Stimulated activated CD4-positive, alpha-beta T cell treated with anti-CD3 and anti-CD28 coated beads, Interleukin-4, amount 100 ng/mL, for 24 hours (primary cell): ENCODE measurements at places on chromosomes 13 and 19.
A peak's percentile ranks its signal among the peaks of the same experiment; 100 is the strongest.

DNA sequence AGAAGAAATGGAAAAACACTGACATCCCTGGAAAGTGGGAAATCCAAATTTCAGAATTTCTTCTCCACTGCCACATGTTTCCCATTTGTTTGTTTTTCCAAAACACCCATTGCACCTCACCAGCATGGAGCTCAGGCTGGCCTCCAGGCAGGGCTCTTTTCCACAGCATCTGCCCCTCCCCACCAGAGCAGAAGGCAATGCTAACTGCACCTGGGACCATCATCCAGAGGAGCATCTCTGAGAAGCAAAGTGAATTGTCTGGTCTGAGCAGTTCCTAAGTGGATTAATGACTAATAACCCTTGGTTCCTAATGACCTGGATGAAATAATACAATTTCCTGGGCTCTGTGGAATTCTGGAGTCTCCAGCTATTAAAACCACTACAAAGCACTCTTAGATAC is 8.8 kb upstream of the CYSLTR2 start:
- DNase-seq: no peak

DNA sequence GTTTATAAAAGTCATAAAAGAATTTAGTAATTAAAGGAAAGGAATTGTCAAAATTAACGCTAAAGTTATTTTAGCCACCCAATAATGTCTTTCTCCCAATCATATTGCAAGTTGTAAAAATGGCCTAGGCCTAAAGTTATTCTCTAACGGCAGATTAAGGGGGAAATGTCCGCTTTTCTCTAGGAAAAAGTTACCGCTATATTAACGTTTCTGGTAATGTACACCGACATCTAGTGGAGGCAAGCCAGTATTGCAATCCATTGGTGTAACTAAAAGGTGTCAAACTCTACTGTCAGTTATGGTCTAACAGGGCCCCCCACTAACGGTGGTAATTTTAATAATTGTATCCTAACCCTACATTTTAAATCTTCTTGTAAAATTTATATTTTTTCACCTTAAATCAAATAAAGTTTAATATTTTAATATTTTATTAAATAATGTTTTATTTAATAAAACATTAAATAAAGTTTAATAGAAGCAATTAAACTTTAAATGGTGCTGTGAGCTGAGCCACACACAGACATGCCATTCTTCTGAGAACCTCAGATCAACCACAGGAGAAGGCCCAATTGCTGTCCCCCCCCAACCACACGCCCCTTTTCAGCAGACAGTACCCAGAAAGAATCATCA is 35.9 kb upstream of the ZSCAN5A start:
- peak; percentile 63 for DNase-seq

DNA sequence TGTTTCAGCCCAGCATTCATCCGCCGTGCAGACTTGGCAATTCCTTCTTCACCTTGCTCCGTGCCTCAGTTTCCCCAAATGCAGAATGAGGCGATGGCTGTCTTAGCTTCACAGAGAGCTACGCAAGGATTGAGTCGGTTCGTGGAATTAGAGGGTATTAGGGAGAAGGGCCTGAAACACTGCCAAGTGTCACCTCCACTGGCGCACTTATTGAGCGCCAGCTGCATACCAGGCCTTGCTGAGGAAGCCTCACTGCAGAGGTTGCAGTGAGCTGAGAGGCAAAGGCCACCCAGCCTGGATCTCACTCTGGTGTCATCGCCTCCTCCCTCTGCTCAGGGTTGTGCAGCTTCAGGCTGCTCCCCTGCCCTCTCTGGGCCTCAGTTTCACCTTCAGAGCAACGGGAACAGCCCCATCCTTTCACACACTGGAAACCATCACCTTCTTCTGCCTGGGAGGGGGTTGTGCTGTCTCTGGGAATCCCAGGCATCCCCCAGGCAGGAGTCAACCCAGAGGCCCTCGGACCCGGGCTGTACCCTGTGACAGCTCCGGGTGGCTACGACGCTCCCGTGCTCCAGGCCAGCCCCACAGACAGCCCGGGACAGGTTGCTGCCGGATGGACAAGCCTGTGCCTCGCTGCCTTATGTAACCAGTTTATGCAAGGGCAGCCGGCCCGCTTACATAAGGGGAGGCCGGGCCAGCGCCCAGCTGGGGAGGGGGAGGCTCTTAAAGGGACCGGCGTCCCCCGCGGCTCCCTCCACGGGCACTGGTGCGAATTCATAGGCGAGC is 31.9 kb downstream of the NFIC start:
- no peak for DNase-seq

- DNase-seq: no peak
Observed at GRCh38 chr13:103839460-103839859, 773.2 kb upstream of the SLC10A2 start.

DNA sequence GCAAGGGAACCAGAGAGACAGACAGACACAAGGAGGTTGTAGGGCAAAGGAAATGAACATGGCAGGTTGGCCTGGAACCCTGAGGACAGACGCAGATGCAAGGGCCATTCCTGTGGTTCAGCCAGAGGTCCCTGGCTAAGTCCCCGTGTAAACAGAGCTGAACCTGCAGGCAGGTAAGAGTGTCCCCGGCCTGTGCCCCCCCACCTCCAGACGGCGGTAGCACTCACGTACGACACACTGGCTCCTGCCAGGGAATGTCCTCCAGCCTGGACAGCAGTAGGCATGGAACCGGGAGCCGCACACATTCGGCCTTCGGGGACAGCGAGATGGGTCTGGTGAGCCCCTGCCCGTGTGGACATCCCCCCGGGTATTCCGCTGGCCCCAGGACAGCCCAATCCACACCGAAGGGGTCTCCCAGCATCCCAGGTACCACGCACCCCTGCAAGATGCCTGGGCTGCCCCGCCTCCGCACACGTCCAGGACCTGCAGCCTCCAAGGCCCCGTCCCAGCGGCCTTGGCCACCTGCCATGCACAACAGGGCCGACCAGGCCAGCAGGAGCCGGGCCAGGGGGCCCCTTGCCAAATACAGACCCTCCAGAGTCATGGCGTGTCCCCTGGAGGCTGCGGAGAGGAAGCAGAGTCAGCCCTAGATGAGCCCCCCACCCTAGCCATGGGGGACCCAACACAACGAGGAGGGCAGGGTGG is 2.4 kb downstream of the FBN3 start:
- no peak for DNase-seq

DNA sequence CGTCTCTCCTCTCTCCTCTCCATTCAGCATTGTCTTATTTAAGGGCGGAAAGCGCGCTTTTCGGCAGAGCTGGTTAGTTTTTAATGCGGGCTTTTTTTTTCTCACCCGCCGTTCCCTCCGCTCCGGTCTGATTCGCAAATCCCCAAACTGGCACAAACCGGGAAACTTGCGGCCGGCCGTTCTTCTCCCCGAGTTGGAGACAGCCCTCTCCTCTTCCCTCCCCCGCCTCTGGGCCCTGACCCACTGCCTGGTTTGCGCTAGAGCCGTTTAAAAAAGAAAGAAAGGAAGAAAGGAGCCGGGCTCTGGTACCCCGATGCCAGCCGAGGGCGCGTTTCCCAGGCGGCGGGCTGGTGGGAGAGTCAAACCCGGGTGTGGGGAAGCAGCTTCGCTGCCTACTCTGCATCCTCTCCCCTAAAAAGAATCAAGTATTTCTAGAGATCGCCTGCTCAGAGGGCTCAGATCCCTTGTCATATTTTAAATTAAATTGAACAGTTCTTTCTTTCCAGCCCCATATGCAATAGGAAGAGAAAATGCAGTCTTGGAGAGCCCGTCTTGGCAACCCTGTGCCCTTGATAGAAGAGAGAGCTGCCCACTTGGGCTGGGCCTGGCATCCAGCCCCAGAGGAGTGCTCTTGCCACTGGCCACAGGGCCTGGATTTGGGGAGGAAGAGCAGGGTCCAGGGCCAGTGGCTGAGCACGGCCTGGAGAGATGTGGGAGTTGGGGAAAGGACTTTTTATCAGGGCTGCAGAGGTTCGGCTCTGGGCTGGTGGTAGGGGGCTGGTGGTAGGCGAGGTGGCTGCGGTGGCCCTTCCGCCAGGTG is 19.0 kb downstream of the NFIX start:
- no peak for DNase-seq

DNA sequence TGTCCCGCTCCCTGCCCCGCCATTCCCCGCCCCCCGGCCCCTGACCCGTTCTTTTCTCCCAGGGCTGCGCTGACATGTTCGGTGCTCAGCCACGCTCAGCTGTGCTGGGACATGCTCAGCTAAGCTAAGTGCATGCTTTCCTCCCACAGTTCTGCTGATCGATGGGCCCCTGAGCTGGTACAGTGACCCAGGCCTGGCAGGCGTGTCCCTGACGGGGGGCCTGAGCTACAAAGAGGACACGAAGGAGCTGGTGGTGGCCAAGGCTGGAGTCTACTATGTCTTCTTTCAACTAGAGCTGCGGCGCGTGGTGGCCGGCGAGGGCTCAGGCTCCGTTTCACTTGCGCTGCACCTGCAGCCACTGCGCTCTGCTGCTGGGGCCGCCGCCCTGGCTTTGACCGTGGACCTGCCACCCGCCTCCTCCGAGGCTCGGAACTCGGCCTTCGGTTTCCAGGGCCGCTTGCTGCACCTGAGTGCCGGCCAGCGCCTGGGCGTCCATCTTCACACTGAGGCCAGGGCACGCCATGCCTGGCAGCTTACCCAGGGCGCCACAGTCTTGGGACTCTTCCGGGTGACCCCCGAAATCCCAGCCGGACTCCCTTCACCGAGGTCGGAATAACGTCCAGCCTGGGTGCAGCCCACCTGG is 3.7 kb downstream of the TNFSF9 start:
- DNase-seq: no peak
